ENCODE measurements at places on chromosomes 16 and 17.

DNA sequence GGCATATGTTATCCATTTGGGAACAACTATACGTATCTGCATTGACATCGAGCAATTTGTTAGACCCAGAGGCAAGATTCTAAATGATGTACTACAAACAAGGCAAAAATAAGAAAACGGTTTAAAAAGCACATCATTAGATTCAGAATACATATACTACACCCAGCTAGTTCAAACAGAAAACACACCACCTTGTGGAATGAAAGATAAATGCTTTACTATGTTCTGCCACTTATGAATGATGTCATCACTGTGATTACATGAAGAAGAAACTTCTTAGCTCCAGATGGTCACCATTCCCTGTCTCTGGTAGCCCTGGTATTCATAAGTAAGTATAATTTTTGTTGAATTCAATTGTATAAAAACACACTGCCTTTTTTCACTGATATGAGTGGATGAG is 7.8 kb downstream of the NACA2 start:
- DNase-seq, result no peak

DNA sequence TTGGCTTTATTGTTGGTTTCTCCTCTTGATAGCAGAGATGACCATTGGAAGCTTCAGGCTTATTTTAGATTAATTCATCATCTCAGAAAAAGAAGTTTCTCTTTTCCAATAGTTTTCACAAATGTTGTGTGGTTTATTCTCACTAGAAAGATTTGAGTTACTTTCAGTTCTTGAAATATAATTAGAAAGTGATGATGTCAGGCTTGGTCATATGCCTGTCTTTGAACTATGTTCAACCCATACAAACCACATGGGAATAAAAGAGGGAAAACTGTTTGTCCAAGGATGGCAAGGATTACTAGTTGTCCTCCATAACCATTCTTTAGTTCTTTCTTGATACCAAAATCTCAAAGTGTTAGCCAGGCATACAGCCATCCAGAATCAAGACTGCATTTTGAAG is 3.7 kb upstream of the HS3ST2 start:
- no peak for DNase-seq

GRCh38 chr17:13346592-13346991 is 255.1 kb downstream of the HS3ST3A1 start:
- no peak for DNase-seq

DNA sequence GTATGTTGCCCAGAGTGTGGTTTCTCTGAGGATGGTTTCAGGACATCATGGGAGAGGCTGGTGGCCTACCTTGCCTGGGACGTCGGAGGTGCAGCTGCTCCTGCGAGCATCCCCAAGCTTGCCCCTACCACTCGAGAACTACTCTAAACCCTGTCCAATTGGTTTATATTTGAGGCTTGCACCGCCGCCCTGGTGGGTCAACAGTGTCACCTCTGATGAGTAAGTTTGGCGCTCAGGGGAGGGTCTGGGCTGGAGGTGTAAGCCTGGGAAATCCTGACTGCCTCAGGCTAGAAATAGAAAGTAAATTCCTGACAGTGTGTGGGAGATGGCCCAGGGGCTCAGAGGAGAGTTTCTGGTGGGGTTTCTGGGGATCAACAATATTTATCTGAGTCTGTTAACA is 48.2 kb downstream of the CCDC42 start:
- no peak for DNase-seq

GRCh38 chr16:57800200-57801097 is 1.8 kb downstream of the KIFC3 start:
- DNase-seq, result no peak

DNA sequence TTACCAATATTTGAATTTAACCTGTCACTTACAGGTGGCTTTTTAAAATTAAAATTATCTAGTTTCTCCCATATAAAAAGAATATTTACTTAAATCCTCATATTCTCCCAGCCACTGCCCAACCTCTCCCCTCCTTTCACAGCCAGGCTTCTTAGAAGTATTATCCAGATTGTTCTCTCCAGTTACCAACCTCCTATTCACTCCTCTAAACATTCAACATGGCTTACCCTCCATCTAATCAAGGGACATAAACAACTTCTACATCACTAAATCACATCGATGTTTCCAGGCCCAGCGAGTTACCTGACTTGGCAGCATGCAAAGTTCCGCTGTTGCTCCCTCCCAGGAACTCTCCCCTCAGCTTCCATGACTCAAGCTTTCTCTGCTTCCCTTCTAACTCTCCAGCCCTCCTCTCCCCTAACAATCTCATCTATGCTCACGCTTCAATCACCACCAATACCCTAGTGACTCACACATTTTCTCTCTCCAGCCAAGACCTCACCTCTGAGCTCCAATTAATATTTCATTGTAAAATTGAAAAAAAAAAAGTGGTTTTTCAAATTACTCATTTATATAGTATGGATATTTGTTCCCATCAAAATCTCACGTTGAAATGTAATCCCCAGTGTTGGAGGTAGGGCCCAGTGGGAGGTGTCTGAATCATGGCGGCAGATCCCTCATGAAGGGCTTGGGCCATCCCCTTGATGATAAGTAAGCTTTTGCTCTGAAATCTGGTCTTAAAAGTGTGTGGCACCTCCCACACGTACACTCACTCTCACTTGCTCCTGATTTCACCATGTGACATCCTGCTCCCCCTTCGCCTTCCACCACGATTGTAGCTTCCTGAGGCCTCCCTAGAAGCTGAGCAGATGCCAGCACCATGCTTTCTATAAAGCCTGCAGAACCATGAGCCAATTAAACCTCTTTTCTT is 88.5 kb downstream of the HELZ start:
- DNase-seq, result no peak

GRCh38 chr17:38872671-38873385 is 3.0 kb downstream of the LASP1 start:
- DNase-seq, result no peak

- DNase-seq, result no peak
Observed at GRCh38 chr16:49601576-49601975, 228.0 kb downstream of the C16orf78 start.

GRCh38 chr16:49467540-49468372 is 94.2 kb downstream of the C16orf78 start:
- no peak for DNase-seq

- no peak for DNase-seq
Observed at GRCh38 chr17:63399316-63399715, 46.8 kb downstream of the CYB561 start.

DNA sequence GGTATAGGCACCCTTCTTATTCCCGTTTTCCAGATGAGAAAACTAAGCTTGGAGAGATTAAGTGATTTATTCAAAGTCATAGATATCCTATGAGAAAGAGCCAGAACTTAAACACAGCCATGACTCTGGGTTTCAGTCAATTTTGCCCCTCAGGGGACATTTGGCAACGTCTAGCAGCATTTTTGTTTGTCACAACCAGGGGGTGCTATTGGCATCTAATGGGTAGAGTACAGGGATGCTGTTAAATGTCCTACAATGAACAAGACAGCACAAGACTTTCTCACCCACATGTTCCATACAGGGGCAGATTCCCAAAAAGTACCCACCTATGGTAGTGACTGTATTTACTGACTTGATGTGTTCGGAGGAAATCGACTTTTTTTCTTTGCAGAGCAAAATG is 4.8 kb upstream of the SHISA9 start:
- no peak for DNase-seq

DNA sequence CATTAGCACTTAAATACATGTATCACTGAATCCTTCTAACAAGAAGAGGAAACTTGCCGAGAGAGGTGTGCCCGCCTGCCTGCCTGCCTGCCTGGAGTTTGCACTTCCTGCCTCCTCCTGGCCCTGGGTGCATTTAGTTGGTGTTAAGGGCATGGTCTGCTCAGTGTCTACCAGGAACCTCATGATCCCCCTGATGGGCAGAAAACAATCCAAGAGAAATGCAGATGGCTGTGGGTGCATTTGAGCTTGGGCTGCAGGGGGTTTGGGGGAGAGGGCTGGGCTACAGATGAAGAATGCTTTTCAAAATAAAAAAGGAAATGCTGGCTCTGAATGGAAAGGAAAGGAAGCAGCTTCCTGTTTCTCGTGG is 10.1 kb downstream of the KSR1 start:
- DNase-seq, result no peak

- no peak for DNase-seq
Observed at GRCh38 chr17:61627125-61627524, 36.1 kb upstream of the NACA2 start.

GRCh38 chr17:4858882-4859260 is 25.7 kb downstream of the MINK1 start:
- DNase-seq, result peak; percentile 83

- no peak for DNase-seq
Observed at GRCh38 chr17:73427198-73427597, 115.4 kb upstream of the CDC42EP4 start.

DNA sequence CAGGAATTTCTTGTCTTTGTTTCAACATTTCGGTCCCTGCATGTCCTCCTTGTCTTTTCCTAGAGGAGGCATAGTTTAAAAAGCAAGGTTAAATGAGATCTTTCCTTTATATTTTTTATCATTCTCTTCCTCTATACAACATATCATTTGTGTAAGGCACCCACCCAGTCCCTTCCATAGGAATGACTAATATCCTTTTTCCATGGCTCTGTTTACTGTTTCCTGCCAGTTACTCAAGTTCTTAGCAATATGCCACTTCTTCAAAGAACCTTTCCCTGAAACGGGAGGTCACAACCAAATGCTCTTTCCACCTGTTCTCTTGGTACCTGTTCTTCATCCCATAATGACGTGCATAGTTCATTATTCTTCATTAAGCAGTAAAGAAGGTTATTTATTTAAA is 1237.1 kb upstream of the GOT2 start:
- no peak for DNase-seq

- DNase-seq, result no peak
Observed at GRCh38 chr17:33934696-33935095, 320.4 kb upstream of the CCL2 start.

GRCh38 chr17:57899391-57899790 is 49.5 kb upstream of the MRPS23 start:
- no peak for DNase-seq

DNA sequence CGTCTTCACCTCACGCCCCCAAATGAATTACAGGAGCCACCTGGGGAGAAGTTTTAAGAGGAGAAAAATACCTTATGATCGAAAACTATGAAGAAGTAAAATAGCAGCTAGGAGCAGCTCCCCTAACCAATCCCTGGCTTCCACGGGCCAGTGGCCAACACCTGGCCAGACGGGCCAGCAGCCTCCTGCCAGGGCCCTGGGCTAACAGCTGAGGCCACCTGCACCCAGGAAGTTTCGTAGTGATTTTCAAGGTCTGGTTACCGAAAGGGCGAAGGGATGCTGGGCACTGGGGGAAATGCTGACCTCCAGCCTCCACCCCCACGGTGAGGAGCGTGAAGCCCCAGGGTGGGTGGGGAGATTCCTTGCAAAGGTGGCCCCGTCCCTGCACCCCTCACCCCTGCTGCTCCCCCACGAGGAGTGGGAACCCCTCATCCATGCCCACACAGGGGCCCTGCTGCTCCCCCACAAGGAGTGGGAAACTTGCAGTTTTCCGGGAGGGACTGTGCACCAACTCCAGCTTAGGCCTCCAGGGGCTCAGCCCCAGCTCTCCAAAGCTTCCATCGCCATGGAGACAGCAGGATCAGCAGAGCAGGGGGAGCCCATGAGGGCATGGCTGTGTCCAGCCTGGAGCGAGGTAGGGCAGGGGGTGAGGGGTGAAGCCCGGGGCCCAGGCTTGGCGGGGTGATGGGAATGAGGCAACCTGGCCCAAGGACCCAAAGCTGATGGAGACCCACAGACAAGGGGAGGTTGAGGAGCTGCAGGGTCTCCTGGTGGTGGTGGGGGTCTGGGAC is 31.9 kb upstream of the ACSF3 start:
- no peak for DNase-seq

DNA sequence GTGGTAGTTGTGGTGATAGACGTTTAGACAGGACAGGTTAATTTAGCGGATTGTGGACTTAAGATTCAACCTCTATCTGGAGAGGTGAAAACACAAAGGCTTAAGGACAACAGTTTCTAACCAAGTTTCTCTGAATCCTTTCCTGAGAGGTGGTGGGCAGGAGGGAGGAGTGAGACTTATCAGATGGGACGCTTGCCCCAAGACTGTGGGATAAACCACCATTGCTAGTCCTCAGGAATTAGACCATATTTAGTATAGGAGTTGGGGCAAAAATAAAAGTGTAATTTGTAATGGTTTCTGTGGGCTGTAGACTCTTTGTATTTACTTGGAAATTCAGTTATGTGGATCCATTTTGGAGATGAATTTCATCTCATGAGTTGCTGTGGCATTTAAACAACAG is 6.6 kb downstream of the PDP2 start:
- no peak for DNase-seq

DNA sequence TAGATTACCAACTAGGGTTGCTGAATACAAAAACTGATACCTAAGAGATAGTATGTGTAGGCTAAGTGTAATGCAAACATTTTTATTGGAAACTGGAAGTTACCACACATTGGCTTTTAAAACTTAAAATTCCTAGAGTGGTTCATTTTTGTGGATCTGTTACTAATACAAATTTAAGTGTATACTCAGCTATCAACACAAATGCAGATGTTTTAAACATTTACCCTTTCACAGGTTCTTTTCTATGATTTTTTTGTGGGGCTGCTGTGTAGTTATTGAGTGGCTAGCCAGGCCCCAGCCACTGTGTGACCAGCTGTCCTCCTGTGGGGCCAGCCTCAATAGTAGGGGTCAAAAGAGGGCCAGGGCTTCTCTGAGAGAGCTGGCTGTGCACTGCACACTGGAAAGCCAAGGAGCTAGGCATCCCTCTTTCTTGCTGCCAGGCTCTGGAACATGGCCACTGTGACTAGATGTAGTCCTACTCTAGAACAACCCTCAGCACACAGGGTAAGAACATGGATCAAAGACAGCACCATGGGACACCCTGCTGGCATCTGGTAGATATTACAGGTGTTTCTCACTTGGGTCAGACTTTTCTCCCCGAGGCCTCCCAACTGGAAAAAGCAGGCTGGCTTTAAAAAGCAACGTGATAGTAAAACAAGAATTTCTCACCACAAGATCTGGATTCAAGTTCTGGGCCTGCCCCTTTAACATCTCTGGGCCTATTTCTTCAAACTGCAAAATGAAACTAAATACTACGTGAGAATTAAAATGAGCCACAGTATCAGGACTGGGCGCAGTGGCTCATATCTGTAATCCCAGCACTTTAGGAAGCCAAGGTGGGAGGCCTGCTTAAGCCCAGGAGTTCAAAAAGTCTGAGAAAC is 7.3 kb upstream of the VEZF1 start:
- peak; percentile 59 for DNase-seq

- DNase-seq, result no peak
Observed at GRCh38 chr17:78238823-78239488, 7.5 kb downstream of the TMEM235 start.

GRCh38 chr17:75111777-75112335 is 2.1 kb downstream of the ARMC7 start:
- no peak for DNase-seq

GRCh38 chr17:41404024-41404671 is 6.7 kb upstream of the KRT31 start:
- no peak for DNase-seq
